NK-92 treated with Interleukin-12 subunit alpha and Interleukin-12 subunit beta, amount 100 ng/mL, for 24 hours (cell line): ENCODE measurements at places on chromosomes 3 and 15.

GRCh38 chr3:141082064-141082463, 30.9 kb downstream of the SPSB4 start:
- DNase-seq, result no peak

DNA sequence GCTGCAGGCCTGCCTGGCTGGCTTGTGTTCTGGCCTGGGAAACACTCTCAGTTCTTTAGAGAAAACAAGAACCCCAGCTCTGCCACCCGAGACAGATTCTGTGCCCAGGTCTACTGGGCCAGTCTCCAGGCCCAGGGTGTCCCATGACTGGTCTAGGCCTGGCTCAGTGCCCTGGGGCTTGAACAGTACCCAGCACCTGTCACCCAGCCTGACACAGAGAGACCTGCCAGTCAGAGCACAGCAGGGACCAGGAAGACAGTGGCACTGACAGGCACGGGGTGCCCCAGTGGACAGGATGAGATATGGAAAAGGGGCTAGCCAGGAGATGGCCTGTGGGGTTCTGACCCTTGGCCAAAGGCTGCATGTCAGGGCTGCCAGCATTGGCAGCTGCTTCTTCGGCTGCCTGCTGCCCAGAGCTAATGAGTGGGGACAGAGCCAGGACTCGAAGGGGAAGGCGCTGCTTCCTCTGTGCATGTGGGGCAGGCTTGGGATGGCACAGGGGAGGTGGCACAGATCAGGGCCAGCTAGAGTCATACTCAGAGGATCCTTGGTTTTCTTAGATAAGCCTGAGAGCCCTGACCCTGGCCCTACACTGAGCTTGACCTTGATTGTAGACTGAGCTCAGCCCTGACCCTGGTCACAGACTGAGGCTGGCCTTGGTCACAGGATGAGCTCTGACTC, 15.1 kb downstream of the CCDC33 start:
- no peak for DNase-seq

GRCh38 chr15:66594836-66595235, 29.0 kb upstream of the LCTL start:
- DNase-seq, result no peak

GRCh38 chr3:125200731-125201139, 11.8 kb downstream of the SLC12A8 start:
- DNase-seq, result no peak

GRCh38 chr3:107970993-107971580, 119.7 kb downstream of the CD47 start:
- no peak for DNase-seq

GRCh38 chr3:113954091-113954685, 6.4 kb downstream of the ZDHHC23 start:
- no peak for DNase-seq

GRCh38 chr3:52056968-52057811, 819 bp upstream of the DUSP7 start:
- DNase-seq, result peak; percentile 97
